Stimulated activated CD4-positive, alpha-beta T cell treated with anti-CD3 and anti-CD28 coated beads, Interleukin-4, amount 100 ng/mL, for 4 hours (primary cell): ENCODE measurements at places on chromosomes 4 and X.

DNA sequence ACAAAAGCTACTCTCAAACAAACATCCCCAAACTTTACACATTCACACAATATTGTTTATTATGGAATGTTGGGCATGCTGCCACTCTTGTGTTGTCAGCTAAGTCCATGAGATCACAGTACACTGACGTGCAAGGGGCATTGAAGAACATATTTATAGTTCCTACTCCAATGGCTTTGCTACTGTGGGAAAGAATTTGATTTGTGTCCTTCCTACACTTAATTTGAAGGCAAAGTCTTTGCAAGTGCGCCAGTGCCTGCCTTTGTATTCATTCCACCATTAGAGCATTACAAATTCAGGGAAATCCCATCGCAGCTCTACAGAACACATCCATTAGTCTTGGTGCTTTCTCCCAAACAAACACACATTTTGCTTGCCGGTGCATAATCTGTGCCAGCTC, 45.4 kb upstream of the FTHL17 start:
- no peak for DNase-seq

GRCh38 chr4:108372681-108373080, 203.9 kb upstream of the LEF1 start:
- no peak for DNase-seq

GRCh38 chr4:28241021-28241420, 1380.4 kb downstream of the STIM2 start:
- no peak for DNase-seq

GRCh38 chr4:143083756-143084472, 100.8 kb upstream of the USP38 start:
- DNase-seq, result no peak

GRCh38 chrX:29067351-29067750, 480.1 kb downstream of the IL1RAPL1 start:
- DNase-seq, result no peak

- DNase-seq, result no peak
These were observed 163.6 kb downstream of the ADAMTS3 start for GRCh38 chr4:72405417-72405816.

DNA sequence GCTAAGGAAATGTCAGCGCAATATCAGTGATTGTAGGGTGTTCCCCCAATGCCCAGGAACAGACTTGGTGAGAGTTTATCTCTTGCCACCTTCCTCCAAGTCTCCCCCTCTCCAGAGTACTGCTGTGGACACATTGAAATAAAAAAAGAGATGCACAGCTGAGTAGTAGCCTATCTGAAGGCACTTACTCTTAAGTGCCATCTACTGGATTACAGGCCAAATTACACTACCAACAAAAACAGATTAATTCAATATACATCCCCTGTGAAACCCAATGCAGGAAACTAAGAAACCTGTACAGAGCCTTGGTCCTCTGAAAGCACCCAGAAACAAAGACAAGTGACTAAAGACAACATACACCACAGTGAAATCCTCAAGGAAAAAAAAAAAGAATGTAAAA, 460.3 kb downstream of the ZIC3 start:
- DNase-seq, result no peak

DNA sequence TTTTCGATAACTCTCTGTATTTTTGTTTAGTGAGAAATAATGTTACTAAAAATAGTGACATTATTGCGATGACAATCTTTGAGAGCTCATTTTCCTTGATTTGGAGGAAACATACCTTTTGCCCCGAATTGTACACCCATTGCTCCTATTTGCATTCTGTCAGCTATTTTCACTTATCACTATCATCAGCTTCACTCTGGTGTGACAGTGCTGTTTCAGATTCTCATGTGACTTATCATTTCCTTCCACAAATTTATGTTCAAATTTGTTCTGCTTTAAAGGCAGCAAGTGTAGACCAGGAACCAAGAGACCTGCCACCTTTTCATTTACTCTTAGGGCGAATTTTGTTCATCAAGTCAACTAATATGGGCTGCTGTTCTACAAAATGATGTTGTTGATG, 179.4 kb downstream of the RBM46 start:
- DNase-seq, result no peak

DNA sequence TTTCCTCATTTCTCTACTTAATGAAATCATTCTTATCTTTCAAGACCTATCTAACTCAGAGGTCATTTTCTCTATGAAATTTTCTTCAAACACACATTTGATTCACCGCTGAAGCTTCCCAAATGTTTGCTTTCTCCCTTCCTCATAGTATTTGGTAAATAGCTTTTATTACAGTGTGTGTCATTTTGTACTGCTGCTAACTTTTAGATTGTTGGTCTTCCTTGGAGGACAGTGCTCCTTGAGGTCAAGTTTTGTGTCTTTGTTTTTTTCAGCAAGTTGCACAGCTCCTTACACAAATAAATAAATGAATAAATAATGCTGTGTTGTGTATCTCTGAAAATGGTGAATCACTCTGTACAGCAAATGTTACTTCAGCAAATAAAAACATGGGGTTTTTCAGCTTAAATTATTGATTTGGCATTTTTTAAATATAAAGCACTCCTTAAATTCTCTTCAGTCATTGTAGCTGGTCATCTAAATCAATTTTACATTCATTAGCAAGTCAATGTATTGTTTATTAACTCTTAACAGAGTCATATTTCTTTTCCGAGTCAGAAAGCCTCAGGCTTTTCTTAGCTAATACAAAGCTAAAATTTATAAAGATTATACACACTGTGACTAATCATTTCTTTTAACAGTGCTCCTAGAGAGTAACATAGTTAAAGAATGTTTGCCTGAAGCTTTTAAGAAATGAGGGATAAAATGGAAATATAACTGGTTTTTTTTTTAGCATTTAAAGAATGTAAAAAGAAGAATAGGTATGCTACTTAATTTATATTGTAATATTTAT, 30.1 kb upstream of the MAD2L1 start:
- DNase-seq, result no peak
